Effector CD4-positive, alpha-beta T cell (primary cell): ENCODE measurements at places on chromosomes 12 and 14.

- no peak for DNase-seq
Measured at GRCh38 chr14:62777510-62777909, 267.7 kb downstream of the KCNH5 start.

DNA sequence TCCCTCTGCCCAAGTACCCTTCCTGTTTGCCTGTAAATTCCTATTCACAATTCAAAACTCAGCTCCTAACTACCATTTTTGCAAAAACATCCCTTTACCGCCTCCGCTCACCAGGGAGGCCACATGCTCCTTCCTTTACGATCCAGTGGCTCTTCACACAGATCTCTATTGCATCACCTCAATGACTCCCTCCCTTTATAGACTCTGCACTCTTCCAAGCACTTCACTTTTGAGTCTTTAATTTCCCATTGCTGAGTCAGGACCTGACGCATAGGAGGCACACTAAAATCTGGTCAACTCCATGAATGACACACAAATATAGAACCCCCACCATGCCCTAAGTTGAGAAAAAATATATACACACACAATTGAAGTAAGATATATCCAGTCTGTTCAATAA lies 45.9 kb downstream of the PPP1R13B start:
- no peak for DNase-seq

- DNase-seq, result no peak
Measured at GRCh38 chr12:27807063-27807703, 27.1 kb upstream of the MANSC4 start.

DNA sequence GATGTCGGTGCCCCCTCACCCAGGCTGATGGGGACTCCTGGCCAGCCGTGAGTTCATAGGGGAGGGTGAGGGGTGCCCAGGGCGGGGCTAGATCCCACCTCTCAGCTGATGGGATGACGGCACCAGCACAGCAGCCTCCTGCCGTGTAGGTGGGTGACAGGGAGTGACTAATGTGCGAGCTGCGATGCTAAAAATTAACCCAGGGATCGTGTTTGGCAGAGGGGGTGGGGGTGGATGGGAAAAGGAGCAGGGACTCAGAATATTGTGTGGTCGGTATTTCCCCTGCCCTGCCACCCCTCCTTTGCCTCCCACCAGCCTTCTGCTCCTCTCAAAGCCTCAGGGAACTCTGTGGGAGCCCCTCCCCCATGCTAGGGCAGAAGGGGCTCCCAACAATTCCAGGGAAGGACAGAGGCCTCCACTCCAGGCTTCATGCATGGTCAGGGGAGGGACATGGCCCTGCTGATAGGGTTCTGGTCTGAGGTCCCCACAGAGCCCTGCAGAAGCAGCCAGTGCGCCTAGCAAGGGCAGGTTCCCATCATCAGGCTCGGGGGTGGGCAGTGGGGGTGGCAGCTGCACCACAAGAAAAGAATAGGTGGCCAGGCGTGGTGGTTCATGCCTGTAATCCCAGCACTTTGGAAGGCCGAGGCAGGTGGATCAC lies 12.5 kb downstream of the TAMALIN start:
- no peak for DNase-seq

DNA sequence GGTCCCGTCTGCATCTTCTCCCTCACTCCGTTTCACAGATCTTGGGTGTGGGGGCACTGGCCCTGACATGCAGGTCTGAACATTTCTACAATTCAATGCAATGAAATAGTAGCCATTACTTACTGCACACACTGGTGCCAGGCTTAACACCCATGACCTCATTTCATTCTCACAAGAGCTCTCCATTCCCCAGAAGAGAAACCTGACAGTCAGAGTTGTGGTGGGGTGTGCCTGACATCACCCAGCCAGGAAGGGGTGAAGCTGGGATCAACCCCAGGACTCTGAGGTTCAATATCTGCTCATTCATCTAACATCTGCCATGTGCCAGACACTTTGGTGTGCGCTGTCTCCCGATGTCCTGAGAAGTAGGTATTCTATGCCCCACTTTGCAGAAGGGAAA lies 34.7 kb downstream of the MVK start:
- no peak for DNase-seq

- no peak for DNase-seq
Measured at GRCh38 chr12:12018454-12018853, 52.3 kb upstream of the BCL2L14 start.

DNA sequence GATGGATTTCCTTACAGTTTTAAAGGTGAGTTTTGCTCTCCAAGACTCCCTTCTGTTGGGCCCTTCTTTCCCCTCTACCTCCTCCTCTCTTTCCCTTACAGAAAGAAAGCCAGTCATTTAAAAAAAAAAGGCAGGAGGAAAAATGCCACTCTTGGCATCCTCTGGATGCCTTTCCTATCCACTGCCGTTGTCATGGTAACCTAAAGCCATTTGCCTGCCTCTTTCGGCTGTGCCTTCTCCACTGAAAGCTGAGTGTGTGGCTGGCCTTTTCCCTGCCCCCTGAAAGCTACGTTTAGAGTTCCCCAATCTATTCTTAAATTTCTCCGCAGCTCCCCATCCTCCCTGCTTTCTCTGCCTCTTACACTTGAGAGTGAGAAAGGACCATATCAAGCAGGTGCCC lies 67.1 kb downstream of the TUNAR start:
- DNase-seq, result no peak

GRCh38 chr12:128784030-128784760 lies 39.6 kb downstream of the SLC15A4 start:
- DNase-seq, result no peak

- peak; percentile 59 for DNase-seq
Measured at GRCh38 chr14:106185837-106186233, 659.5 kb downstream of the TMEM121 start.

GRCh38 chr12:131177599-131177998 lies 223.9 kb downstream of the ADGRD1 start:
- DNase-seq, result no peak

DNA sequence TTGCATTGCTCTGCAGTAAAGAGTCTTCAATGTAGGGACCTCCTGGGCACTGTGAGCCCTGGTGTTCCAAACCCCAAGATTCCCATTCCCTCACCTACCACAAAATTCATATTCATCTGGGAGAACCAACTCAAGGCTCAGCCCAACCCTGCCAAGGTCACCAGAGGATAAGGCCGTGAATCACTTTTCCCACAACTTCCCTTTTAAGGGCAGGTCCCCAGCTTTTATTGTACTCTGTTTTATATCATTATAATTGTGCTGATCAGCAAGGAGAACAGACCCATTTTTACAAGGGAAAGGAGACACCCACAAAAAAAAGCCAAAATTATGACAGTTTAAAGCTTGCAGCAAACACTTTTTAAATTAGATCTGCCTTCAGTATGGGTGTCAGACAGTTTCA lies 363.0 kb upstream of the FKBP4 start:
- DNase-seq, result no peak

DNA sequence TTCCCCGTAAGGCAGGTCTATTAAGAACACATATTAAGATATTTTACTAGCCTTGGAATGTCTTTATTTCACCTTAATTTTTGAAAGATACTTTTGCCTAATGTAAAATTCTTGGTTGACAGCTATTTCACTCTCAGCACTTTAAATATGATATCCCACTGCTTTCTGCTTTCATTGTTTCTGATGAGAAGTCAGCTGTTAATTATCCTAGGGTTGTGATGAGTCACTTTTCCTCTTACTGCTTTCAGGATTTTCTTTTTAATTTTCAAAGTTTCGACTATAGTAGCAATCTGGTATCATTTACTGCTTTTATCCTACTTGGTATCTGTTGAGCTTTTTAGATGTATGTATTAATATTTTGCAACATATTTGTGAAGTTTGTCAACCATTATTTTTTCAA lies 578.9 kb upstream of the ATP2B1 start:
- DNase-seq, result no peak

DNA sequence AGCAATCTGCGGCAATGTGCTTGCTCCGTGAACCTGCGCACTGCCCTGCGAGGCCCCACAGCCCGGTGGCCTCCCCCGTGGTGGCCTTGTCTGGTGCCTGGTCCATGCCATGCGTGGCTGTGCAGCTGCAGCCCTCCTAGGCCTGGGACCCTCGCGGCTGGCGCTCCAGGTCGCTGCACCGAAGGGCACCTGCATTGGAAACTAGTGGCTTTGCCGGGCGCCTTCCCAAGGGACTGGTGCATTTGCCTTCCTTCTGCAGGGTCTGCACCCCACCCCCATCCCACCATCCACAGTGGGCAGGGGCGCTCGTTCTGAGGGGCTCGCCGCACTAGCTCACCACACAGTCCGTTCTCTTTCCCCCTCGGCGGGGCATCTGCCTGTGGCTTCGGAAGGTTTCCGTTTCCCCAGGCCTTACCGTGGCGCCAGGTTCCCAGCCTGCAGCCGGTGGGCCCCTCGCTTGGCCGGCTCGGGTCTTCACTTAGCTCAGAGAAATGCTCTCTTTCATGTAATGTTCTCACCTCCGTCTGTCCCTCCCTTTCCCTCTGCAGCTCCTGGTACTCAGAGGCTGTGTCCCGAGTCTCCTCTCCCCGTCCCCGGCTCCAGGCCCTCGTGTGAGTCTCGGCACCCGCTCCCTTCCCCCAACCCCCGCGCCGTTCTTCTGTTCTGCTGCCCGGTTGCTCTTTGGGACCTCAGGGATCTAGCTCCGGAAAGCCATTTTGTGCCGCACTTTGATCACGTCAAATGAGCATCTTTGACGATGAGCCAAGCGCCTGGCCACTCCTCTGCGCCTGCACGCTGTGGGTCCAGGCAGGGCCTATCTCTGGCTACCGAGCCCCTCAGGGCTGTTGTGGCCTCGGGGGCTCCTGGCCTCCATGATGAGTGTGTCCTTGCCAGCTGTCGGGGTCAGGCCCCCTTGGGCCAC lies 31.9 kb downstream of the JAG2 start:
- no peak for DNase-seq

- no peak for DNase-seq
Measured at GRCh38 chr12:120540445-120540844, 6.3 kb downstream of the RNF10 start.

- DNase-seq, result no peak
Measured at GRCh38 chr12:24754690-24755638, 193.9 kb downstream of the BCAT1 start.

DNA sequence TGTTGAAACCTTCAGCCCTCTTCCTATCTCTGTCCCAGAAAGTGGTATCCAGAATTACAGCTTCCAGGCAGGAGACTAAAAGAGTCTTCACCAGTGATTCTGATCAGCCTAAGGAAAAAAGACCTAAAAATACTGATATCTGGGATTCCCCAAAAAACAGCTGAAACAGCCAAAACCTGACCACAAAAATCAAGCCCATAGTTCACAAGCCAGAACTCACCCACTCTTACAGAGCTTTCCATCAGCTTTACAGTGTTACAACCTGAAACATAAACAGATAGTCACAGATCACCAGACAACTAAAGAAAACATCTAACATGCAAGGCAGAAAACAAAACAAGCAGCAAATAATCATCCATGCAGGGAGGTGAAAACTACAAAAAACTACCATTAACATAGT lies 26.0 kb upstream of the TSPAN8 start:
- DNase-seq, result no peak

- DNase-seq, result no peak
Measured at GRCh38 chr14:21525571-21525961, 580 bp downstream of the SALL2 start.

DNA sequence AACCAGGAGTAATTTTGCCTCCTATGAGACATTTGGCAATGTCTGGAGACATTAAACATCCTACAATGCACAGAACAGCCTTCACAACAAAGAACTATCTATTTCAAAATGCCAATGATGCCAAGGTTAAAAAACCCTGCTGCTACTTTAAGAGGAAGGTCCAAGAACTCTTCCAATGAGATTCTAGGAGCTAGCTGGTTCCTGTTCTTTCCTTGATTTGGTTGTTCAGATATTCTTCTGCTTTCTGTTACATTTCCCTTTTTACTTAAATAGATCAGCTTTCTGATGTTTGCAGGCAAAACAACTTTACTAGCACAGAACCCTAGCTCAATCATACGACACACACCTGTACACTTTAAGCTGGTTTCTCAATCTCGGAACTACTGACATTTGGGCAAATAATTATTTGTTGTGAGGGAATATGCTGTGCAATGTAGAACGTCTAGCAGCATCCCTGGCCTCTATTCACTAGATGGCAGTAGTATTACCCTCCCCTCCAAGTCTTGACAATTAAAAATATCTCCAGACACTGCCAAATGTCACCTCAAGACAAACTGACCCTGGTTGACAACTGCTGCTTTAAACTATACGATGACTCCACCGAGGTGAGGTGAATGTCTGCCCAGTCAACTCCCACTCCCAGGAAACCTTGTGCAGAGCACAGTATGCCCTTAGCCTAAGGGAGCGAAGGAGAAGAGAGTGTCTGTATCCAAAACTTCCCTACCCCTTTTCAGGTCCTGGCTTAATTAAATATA lies 4.4 kb downstream of the BLTP3B start:
- no peak for DNase-seq

- no peak for DNase-seq
Measured at GRCh38 chr14:102528431-102529170, 19.0 kb upstream of the ANKRD9 start.

- no peak for DNase-seq
Measured at GRCh38 chr14:69519204-69520100, 34.9 kb downstream of the PLEKHD1 start.

GRCh38 chr12:53755893-53756292 lies 4.1 kb upstream of the CISTR start:
- no peak for DNase-seq

DNA sequence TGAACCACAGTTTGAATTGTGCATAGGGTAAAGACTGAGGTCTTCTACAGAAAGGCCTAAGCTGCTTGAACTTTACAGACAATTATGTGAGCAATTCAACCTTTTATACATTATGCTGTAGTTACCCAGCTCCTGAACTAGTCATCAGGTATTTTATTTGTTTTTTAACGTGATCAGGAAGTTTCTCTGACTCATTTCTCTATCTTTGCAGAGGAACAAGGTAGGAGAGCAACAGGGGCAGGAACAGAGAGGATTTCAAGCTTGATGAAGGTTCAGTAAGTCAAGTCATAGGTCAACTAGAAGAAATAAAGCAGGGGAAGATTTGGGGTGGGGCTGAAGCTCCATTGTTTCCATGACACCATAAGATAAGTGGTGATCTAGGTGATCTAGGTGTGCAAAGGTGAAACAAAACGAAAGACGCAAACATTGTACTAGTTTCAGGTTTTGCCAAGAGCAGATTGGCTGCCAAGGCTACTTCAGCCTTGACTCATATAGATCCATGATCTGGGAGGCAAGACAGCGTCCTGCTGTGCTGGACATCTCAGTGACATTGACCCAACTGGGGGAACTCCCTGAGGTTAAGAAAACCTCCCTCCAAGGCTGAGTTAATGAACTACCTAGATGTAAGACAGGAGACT lies 198.1 kb downstream of the DAD1 start:
- no peak for DNase-seq

GRCh38 chr12:13570005-13570694 lies 373.6 kb downstream of the EMP1 start:
- DNase-seq, result no peak

DNA sequence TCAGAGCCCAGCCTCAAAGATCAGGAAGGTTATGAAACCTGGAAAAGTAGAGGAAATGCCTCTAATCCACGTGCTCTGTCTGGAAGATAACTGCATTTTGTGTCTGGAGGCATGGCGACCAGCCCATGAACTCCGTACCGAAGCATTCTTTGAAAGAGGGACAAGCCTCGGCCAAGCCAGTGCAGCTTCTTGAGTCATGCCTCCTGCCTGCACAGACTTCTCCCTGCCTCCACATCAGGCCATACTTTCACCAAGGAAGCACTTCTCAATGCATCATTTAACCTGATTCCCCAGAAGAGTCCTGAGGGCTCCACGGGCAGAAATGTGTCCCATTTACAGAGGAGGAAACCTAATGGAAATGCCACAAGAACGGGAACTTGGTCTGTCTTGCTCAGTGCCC lies 3.4 kb downstream of the ACTN1 start:
- DNase-seq, result no peak

GRCh38 chr14:49545716-49546115 lies 40.5 kb downstream of the RPS29 start:
- DNase-seq, result no peak
